ENCODE measurements at places on chromosomes 7 and 10.
A peak's percentile ranks its signal among the peaks of the same experiment; 100 is the strongest.

- DNase-seq: no peak
These were observed 1072.1 kb downstream of the NXPH1 start for GRCh38 chr7:9505516-9505915.

- DNase-seq: no peak
These were observed 130.9 kb downstream of the RSU1 start for GRCh38 chr10:16686054-16686902.

- peak; percentile 39 for DNase-seq
These were observed 1.2 kb downstream of the HOXA10 start for GRCh38 chr7:27172823-27173510.

GRCh38 chr10:73060738-73061635 is 35.7 kb downstream of the P4HA1 start:
- DNase-seq: no peak

DNA sequence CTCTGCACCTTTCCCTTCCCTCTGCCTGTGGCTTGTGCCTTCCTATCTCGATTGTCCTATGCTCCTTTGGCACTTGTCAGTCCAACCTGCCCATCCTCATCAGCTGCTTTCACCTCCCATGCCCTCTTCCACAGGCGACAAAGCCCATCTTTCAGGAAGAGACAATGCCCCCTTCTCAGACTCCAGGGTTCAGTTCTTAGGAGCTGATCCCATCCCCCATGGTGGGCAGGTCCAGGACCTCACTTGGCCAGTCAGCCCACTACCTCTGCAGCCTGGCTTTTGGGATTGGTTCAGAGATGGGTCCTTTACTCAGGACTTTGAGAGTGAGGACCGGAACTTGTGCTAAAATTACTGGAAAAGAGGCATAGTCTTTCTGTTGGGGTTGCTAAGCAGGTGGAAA is 74.0 kb upstream of the NANOS1 start:
- DNase-seq: no peak

GRCh38 chr7:132738254-132738653 is 162.0 kb upstream of the PLXNA4 start:
- no peak for DNase-seq

DNA sequence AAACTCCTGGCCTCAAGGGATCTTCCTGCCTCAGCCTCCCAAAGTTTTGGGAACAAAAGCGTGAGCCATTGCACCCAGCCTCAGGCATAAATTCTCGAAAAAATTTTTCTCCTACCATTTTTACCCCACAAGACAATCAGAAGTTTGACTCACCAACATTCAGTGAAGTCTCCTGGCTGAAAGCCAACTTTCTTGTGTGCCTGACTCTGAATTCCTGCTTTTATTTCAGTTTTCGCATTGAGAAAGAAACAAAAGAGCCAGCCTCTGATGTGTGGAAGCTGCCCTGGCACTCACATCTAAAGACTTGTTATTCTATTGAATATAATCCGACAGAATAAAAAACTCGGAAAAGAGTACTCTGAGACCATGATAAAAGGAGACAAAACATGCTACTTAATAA is 402.9 kb downstream of the MAGI2 start:
- DNase-seq: no peak

DNA sequence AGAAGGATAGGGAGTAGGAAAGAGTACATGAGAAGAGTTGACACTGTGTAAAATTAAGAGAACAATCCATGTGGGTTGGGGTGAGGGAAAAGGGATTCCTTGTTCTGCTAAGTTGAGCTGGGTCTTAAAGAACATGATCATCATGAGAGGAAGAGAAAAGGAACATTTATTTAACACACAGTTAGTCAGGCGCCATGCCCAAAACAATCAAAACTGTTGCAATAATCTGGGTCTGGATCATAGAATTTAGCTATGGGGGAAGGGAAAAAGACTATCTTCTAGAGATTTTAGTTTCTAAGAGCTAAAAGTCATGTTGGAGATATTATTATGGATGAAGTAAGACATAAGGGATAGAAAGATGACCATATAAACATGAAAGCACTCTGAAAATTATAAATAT is 178.9 kb downstream of the SEM1 start:
- no peak for DNase-seq

DNA sequence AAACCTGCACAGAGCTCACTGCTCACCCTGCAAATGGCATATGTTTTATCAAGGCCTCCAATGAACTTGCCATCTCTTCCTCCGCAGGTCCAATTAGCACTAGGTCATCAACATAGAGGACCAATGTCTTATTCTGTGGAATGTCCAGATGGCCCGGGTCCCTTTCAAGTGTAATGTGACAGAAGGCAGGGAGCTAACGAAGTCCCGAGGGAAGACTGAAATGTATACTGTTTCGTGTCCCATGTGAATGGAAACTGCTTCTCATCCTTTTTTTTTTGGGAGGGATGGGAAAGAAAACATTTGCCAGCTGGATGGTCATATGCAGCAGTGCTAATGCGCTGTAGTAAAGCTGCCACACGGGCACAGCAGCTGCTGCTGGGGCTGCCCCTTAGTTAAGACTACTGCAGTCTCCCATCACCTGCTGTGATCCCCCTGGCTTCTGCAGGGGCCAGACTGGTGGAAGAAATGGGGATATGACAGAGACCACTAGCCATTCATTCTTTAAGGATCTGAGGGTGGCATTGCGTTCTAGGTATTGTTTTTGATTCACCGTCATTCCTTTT is 61.7 kb upstream of the CCNY start:
- no peak for DNase-seq

DNA sequence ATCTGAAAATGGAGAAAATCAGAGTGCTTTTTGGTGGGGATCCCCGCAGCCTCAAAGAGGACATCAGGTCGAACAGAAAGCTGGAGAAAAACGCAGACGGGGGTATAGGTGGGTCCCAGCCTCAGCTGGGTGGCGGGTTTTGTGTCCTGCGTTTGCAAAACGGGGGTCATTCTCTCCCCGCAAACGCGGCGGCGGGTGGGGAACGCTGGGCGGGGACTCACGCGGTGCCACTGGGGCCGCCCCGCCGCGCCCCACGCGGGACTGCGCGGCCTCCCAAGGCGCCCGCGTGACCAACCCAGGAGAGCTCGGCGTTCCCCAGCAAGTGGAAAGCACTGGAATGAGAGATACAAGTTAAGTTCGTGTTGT is 806 bp upstream of the VIPR2 start:
- no peak for DNase-seq

GRCh38 chr10:131043039-131043691 is 268.4 kb downstream of the TCERG1L start:
- DNase-seq: no peak

GRCh38 chr7:71566991-71567390 is 435.0 kb downstream of the GALNT17 start:
- no peak for DNase-seq

GRCh38 chr10:124736491-124737136 is 7.6 kb downstream of the FAM53B start:
- DNase-seq: peak; percentile 20

DNA sequence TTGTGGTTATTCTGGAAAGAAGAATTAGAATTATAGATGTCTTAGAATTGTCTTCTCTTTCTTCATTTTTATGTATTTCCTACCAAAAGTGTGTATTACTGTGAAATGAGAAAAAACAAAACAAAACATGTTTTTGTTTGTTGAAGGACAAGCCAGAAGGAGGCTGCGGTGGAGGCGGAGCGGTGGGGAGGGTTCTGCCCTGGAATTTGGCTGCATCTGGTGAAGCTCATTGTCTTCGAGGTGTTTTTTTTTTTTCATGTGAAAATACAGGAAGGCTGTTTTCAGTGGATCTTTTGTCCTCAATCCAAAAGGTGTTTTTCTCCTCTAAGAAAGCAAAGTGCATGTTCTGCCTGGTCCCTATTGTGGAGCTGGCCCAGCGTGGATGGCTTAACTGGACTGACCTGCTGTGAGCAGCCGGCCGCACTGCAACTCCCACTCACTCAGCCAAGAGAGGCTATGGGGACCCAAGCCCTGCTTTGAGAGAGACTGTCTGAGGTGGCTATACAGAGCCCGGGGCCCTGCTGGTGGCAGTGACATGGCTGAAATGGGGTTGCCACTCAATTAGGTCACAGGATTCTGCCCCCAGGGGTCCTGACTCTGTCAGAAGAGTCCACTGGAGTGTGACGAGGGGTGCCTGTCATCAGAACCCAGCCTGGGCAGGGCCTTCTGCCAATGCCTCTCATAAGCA is 184.9 kb upstream of the MKI67 start:
- no peak for DNase-seq

DNA sequence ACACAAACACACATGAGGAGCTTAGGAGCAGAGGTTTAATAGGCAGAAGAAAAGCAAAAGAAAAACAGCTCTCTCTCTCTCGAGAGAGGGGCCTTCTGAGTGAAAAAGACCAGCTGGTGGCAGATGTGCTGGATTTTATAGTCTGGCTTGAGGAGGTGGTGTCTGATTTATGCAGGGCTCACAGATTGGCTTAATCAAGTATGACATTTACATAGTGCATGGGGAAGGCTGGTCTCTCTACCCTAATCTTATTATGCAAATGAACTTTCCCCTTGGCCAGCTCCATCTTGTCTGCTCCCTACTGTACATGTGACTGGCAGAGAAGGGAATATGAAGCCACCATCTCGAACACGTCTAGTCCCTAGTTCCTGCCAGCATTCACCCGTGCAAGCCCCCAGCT is 219.5 kb upstream of the ZNF804B start:
- DNase-seq: no peak

DNA sequence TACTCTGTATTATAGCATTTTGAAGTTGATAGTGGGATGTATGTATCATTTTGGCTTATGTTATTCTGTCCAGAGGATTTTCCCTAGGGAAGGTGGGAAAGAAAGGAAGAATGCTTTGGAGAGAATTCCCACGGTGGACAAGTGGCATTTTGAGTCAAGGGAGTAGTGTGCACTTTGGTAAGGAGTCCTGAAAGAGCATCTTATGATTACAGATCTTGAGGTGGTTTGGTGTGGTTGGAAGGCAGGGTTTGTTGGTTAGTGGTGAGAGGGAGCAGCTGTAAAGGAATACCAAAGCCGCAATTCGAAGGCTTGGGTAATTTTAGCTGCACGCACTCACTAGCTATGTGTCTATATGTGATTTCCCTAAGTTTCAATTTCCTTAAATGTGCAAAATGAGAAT is 16.1 kb downstream of the CCSER2 start:
- DNase-seq: no peak

DNA sequence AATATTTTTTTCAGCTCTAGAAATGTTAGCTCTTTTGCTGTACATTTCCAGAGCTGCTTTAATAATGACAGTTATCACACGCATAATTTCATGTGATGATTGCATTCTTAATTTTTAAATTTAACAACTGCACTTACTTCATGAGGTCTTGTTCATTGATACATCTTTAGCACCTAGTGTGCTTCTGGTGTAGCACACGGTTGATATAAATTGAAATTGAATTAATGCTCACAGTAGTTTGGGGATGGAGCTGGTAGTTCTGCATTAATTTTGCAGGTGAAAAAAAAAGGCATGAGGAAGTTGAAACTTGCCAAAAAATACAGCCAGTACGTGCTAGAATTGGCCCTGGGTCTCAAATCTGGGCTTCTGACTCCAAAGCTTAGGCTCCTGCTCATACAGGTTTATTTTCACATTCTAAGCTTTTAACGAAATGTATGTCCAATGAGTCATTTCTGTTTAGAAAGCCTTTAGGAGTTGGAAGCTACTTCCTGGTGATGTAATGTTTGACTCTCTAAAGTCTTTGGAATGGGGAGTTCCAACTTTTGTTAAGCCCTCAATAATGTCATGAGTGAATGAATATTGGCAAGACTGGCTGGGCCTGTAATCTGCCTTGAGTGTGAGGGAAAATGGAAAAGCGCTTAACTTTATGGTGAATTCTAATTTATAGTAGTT is 62.5 kb downstream of the DAGLB start:
- DNase-seq: no peak

- no peak for DNase-seq
These were observed 16.5 kb downstream of the MKI67 start for GRCh38 chr10:128109707-128110106.

DNA sequence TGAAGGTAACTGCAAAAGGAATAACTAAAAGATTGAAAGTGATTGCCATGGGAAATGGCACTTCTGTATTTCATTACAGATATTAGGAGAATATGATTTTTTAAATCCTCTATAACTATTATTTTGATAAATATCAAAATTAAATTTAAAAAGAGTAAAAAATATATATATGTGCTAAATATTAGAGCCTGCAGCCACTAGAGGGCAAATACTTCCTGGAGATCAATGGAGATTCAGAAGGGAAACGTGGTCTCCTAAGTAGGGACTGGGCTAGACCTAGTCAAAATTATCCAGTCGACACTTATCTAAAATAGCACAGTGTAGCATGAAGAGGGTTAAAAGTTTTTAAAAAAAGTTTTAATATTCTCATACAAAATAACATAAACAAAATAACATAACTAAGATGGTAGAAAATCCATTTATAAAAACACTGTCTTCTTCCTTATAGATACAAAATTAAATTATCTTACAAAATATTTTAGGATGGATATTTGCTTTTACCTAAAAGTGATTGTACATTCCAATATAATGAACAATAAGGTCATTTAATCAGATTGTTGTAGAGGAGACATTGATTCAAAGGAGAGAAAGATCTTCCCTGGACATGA is 434.3 kb downstream of the MDFIC start:
- DNase-seq: no peak

DNA sequence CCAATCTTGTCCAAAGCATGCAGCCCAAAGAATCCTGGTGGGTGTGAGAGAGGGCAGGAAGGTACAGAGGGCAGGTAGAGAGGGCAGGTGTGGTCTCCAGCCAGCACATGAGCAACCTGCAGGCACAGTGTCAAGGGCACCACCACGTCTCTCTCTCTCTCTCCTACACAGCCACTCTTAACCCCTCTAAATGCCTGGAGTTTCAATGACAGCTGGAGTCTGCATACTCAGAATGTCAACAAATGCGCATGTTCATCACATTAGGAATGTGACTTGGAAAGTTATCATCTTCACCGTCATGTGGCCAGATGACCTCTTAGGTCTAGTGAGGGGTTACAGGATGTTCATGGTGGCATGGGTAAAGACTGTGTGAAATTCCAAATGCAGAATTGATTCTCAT is 456.8 kb downstream of the SORCS1 start:
- no peak for DNase-seq

GRCh38 chr7:107035446-107035845 is 9.1 kb upstream of the PRKAR2B start:
- no peak for DNase-seq

- DNase-seq: no peak
These were observed 18.9 kb upstream of the NRBF2 start for GRCh38 chr10:63114031-63114814.

- DNase-seq: no peak
These were observed 38.1 kb upstream of the FAM20C start for GRCh38 chr7:154096-154799.

GRCh38 chr10:110571093-110571743 is 3.7 kb downstream of the SMC3 start:
- no peak for DNase-seq

- no peak for DNase-seq
These were observed 1277.1 kb downstream of the GATA3 start for GRCh38 chr10:9331583-9332008.

DNA sequence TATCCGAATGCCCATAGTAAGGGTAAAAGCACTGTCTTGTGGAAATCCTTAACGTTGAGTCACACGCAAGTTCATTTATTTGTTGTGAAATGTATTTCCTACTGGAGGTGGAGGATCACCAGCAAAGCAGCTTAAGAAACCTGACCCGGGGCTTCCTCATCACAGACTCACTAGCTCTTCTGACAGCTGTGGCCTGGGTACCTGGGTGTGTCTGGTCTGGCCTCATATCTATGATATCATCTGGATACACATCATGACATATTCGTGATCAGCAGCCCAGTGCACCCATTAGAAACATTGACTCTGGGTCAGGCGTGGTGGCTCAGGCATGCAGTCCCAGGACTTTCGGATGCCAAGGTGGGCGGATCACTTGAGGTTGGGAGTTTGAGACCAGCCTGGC is 8.8 kb downstream of the DRGX start:
- no peak for DNase-seq

Measured in stimulated activated CD8-positive, alpha-beta memory T cell treated with anti-CD3 and anti-CD28 coated beads, Interleukin-4, amount 100 ng/mL, for 48 hours (primary cell).